ENCODE measurements at places on chromosomes 13 and 19.

DNA sequence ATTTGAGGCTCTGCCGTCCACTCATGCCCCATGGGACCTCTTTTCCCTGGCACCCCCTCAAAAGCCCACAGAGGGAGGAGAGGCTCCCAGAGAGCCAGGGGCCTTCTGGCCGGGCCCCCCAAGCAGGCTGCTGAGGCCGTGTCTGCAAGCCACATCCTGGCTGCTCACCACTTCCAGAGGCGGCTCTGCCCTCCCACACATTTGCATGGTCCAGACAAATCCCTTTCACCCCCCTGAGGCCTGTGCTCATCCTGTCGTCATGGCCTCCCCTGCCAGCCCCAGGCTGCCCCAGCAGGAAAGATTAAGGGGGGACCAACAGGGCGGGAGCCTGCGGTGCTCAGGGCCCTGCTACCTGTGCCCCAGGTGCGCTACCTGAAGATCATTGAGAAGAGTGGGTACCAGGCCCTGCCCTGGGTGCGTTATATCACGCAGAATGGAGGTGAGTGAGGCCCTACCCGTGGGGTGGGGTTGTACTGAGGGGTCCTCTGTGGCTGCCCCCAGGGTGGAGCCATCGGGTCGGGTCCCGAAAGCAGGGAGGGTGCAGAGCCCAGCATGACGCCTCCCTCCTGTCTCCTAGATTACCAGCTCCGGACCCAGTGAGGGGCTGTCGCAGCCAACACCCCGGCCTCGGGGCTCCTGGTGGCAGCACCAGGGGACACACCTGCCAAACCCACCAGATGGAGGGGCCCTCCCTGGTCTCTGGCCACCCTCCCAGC is 36.3 kb downstream of the AP1M1 start:
- DNase-seq: no peak

GRCh38 chr19:54268936-54269335 is 11.9 kb upstream of the LILRB5 start:
- DNase-seq: no peak

DNA sequence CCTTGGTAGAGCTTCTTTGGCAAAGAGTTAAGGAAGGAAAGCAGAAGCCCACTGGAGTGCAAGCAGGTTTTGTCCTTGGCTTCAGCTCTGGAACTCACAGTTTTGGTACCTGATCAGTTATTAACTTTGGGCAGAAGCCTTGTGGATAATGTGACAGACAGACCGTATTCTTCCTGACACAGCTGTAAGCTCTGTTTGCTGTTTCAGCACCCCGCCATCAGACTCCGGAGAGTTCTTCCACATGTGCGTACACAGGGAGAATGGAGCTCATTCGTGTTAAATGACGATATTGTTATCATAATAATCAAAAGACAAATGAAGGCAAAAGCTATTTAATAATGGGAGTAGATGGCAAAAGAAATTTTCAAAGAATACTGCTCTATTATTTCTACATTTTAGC is 155.1 kb upstream of the ARGLU1 start:
- DNase-seq: no peak

GRCh38 chr19:2342656-2343288 is 14.3 kb downstream of the SPPL2B start:
- DNase-seq: no peak

DNA sequence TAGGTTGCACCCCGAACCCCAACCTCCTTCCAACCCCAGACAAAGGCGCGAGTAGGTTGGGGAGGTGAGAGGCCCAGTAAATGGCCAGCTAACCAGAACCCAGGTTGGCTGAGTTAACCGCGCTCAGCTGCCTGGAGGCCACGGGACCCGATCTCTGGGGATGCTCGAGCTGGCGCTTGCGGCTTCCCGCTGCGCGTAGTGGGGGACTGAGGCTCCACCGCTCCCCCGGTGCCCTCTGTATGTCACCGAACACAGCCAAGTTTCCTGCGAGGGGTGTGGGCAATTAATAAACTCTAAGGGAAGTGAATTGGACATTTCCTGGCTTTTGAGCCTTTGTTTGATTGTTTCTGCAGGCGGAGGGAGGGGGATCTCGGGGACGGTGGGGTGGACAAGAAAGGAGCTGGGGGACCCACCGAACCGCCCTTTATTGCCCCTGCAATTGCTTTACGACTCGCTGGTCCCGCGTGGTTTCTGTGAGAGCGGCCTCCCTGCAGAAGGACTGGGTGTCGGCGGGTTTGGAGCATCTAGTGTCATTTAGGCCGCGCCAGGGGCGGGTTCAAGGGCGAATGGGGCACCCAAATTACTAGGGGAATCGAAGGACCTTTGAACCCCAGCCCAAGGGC is 3.5 kb upstream of the ZIC5 start:
- no peak for DNase-seq

Measured in stimulated activated CD8-positive, alpha-beta memory T cell treated with anti-CD3 and anti-CD28 coated beads, Interleukin-12 subunit alpha, Interleukin-12 subunit beta, amount 100 ng/mL, for 4 hours (primary cell).